Inflammatory macrophage (primary cell): ENCODE measurements at places on chromosomes 2 and 18.

GRCh38 chr2:193517615-193518014, 1322.9 kb upstream of the TMEFF2 start:
- no peak for DNase-seq

DNA sequence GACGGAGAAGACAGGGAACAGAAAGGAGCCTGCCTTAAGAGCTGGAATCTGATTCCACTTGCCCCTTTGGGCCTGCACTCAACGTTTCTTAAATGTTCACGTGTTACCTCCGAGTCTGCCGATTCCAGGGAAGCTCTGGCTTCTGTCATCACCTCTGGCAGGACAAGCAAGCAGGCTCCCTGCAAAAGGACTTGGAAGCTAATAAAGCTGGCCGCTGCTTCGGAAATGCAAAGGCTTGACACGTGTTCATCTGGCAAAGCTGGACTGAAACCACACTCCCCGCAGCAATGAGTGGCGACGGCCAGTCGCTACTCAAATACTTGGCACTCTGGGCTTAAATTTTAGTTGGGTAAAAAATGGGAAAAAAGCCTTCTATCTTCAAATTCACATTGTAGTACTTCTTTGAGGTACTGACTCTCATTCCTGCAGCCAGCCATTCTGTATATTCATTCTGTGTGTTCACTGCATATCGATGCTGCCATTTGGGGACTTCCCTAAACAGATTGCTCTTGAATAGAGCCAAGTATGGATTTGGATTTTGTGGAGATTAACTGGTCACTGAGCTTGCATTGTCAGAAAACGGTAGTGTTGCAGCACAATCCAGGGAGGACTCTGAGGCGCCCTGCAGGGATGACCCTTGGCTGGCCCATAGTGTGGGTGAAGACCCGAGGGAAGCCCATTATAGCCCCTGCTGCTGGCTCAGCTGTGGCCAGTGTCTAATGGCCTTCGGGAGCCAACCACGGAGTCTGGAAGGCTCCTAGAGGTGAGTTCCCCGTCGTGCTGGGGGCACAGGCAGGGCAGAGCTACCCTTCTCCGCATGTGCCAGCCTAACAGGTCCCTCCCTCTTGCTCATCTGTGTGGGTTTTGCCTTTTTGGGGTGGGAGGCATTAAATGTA, 231.5 kb downstream of the PRKCE start:
- no peak for DNase-seq

DNA sequence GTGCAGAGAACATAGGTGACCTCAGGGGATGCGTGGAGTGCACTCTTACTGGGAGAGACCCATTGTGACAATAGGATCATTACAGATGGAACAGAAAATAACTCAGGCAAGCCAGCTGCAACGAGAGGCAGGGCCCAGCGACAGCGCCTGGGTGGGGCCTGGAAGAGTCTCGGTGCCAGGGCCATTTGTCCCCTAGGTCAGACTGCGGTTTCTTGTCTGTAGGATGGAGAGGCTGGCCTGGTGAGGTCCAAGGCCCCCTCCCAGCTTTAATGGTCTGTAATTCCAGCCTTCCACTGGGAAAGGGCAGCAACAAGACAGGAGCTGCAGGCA, 208.6 kb upstream of the APCDD1 start:
- no peak for DNase-seq

- no peak for DNase-seq
Measured at GRCh38 chr18:63465059-63465458, 11.7 kb upstream of the SERPINB5 start.

GRCh38 chr18:68840554-68841263, 42.8 kb downstream of the CCDC102B start:
- peak; percentile 96 for DNase-seq

DNA sequence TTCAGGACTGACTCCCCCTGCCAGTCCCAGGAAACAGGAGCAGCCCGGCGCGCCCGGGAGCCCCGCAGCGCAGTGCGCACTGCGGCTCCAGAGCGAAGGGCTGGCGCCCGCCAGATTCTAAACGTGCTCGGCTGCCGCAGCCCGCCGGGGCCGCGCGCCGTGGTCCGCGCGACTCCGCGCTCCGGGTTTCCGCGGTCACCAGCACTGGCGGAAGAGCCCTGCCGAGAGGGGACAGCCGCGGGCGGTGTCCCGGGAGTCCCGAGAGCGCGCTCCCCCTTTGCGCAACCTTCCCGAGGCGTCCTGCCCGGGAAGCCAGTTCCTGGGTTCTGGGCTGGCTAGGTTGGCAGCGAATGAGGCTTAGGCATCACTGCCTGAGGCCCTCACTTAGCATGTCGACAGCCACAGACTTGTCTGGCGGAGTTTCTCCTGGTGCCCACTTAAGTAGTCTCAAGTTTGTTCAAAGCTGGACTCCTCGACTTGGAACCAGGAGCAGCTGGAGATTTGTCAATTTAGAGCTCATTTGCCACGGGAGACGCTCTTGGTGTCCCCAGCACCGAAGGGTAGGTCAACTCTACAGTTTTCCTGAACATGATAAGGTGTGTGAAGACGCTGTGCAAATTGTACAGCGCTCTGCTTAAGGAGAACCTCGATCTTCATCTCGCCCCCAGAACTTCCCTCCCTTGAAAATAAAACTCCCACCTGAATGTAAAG, 1.5 kb upstream of the VSNL1 start:
- no peak for DNase-seq

DNA sequence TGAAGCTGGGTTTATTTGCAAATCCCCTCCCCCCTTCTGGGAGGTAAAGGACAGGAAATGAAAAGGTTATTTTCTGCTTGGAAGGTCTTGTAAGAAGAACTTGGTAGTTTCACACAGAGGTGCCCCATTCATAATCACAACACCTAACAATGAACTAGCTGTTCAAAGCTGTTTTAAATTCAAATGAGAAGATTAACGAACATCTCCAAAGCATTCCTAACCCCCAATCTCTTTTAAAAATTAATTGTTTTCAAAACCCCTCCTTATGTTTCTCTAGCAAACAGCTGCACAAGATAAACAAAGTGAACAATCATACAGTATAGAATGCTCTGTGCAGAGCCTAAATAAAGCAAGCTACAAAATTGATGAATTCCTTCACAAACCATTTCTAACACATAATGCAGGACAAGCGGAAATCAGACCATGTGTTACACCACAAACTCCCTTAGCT, 271.4 kb downstream of the SATB2 start:
- DNase-seq: no peak

DNA sequence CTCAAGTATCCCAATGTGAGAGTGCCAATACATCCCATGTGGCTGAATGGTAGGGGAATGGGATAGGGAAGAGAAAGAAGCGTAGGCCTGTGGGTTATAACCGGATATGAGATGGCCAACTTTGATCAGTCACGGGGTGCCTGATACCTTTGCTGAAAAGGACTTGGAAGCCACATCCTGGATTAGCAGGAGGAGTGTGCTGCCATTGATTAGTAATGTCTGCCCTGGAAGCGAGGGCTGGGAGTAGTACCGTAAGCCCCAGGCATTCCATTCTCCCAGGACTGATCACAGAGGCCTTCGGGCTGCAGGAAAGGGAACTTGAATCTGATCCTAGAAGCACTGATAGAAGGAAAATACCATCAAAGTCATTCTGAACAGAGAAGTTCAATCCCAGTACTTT, 218.5 kb downstream of the TFCP2L1 start:
- no peak for DNase-seq

GRCh38 chr2:124308319-124309062, 283.4 kb downstream of the CNTNAP5 start:
- no peak for DNase-seq

DNA sequence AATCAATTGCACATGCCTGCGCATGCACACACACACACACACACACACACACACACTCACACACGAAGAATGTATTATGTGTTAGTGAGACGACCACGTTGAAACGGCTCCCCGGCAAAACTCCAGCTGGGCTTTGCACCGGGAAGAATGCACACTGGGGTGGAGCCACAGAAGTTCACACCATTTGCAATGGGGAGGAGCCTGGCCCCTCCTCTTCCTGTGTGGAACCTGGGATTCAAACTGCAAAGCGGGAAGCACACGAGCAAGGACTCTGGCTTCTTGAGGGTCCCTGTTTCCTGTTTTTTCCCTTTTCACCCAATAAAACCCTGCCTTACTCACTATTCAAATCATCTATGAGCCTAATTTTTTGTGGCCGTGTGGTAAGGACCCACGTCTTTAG, 304.0 kb upstream of the TMEFF2 start:
- no peak for DNase-seq

GRCh38 chr18:13191779-13192178, 26.8 kb upstream of the LDLRAD4 start:
- no peak for DNase-seq

GRCh38 chr18:57409650-57410049, 25.5 kb upstream of the ONECUT2 start:
- DNase-seq: no peak

- no peak for DNase-seq
Measured at GRCh38 chr2:161134547-161135518, 25.4 kb upstream of the TANK start.

DNA sequence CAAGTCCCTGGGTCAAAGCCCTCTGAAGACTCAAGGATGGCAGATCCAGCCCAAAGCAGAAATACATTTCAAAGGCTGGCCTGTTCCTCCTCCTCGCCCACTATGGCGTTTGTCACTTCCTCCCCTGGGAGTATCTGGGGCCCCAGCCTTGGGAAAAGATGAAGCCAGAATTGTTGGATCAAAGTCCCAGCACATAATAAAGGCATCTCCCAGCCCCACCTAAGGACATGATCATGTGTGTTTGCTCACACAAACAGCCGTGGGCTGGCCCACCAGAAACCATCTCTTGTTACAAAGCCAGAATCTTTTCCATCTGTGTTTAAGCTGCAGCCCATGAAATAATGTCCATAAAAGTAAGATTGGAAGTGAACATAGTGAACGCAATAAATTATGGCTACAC, 50.1 kb upstream of the HAAO start:
- DNase-seq: peak; percentile 67

DNA sequence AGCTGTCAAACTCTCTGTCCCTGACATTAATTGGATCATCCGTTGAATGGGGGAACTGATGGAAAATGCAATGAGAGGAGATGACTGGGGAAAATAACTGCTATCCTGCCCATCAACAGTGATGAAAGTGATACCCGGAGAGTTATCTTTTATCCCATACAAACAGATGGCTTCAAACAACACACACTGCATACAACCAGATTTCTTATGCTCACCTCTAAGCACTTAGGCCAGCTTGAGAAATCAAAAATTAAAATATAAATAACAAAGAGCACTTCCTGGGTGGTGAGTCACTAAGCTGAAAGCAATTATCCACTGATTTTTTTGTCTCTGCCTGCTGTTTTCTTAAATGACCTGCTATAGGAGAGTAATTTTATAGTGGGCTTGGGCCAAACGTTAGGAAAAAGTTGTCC, 237.6 kb upstream of the RGPD4 start:
- no peak for DNase-seq

DNA sequence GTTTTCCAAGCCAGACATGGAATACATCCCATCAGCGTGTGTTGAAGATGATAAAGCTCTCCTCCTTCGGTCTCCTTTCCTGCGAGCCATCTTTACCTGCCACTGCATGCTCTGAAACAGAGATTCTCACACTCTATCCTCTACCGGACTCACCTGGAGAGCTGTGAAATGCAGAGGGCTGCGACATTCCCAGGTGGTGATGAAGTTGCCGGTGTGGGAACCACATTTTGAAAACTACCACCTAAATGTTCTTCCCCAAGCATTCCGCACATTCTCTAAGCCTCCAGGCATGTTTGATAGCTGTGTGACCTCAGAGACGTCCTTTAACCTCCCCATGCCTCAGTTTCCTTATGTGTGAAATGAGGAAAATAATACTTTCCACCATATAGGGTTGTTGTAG, 226.2 kb upstream of the RAB6C start:
- no peak for DNase-seq

- DNase-seq: no peak
Measured at GRCh38 chr2:53434466-53434865, 333.1 kb upstream of the CHAC2 start.

GRCh38 chr2:15674637-15675455, 83.2 kb downstream of the DDX1 start:
- DNase-seq: no peak

GRCh38 chr2:174444761-174445160, 42.1 kb downstream of the GPR155 start:
- DNase-seq: no peak

- DNase-seq: no peak
Measured at GRCh38 chr2:37268111-37268510, 36.7 kb downstream of the NDUFAF7 start.

DNA sequence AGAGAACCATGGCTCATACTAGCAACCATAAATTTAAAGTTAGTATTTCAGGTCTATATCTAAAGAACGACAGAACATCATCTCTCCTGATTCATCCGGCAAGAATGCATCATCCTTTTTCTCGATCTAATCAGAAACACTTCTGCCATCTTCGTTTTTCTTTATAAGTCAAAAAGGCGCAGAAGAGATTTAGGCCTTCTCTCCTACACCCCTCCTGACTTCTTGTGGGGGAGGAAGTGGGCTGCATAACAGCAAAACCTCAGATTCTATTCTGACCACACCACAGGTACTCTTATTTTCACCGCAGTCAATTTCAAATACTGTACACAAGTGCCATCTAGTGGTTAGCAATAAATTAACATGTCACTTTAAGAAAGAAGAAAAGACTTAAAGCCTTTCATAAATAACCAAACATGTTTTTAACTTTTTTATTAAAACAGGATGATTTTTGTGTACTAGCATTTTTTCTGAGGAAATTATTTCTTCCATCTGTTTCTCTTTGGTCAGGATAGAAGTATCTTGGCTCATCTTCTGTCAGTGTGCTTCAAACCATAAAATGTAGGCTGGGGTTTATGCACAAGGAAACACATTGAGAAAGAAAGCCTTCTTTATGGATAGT, 48.4 kb upstream of the PIK3C3 start:
- DNase-seq: no peak

DNA sequence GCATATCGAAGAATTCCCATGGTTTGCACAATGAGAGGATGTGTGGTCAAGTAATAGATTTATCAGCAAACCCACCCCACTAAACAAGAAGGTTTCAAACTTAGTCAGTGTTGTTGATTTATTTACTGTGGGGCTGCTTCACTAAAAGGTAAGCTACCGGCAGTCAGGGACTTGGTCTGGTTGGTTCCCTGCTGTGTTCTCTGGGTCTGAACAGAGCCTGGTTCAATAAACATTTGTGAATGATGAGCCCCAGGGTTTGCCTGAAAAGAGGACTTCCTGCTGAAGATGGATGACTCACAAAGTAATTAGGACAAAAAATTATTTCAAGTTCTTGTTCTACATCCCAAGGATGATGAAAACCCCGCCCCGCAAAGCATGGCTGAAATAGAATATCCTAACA, 108.3 kb downstream of the SPP2 start:
- no peak for DNase-seq

DNA sequence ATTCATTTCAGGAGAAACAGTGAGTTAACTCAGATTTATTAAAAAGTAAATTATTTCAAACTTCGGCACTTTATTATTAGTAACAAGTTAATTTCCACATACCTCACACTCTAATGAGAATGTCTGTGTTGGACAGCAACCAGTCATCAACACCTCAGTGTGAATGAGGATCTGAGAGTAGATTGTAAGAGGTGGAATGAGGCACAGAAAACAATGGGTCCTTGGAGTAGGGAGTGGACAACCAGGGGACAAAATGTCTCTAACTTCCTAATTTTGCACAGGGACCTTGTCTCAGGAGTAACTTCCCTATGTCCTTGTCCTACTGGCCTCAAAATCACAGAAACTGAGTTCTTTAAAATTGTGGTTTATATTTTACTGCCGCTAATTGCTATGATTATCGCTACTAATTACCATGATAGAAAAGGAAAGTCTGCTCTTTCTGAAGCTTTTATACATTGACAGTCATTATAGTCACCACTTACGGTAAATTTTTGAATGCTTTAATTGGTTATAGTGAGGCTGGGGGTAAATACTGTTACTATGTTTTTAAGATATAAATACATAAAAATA, 82.2 kb upstream of the LRPPRC start:
- peak; percentile 23 for DNase-seq

GRCh38 chr18:12840382-12840781, 43.7 kb downstream of the PTPN2 start:
- no peak for DNase-seq
